ENCODE measurements at places on chromosomes 13 and 19. TPM values are rescaled to one million over a fixed set of nuclear protein-coding genes. Genes with fewer than 3 reads are reported as not detected.

DNA sequence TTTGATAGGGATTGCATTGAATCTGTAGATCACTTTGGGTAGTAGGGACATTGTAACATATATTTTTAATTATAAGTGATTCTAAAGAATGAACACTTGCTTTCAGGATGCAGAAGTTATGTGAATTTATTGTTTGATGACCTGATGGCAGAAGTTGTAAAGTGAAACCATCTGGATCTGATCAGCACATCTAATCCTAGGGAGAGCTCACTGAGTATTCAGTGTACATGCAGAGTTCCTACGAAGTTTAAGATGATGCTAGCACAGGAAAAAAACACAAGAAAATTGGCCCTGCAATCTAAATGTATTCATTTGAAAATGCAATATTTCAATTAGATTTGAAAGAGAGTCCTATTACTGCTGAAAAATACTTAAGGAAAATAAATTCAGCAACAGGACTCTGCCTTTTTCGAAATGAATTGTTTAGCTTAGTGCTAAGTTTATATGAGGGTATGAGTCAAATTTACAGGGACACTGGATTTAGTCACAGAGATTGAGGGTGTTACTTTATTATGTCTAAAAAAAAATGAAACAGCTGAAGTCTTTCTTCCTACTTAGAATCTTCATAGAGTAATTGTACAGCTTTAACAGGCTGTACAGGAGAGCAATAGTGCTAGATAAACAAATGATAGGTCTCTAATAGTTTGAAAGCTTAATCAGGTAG lies 385.7 kb downstream of the DCT start:
- DNase-seq, result no peak
- H3K4me1 ChIP-seq, result no peaks in the 10 kb centered on the region
- no peaks in the 10 kb centered on the region for H3K27me3 ChIP-seq
- no peaks in the 10 kb centered on the region for H3K36me3 ChIP-seq
- H3K27ac ChIP-seq, result no peak overlapping the region
- H3K4me3 ChIP-seq, result no peak overlapping the region

GRCh38 chr19:45356760-45357444 lies 13.5 kb downstream of the ERCC2 start:
- DNase-seq, result no peak
- H3K27ac ChIP-seq, result no peak overlapping the region
- H3K4me3 ChIP-seq, result no peak overlapping the region
- peaks cover 14% of the 10 kb centered on the region for H3K36me3 ChIP-seq
- H3K27me3 ChIP-seq, result no peaks in the 10 kb centered on the region

ALG5 gene
- 20.1 TPM for total RNA-seq

ATP4B gene
- total RNA-seq, result not detected
